ENCODE measurements at places on chromosomes 5 and 9.

GRCh38 chr9:84512493-84512892, 157.0 kb upstream of the NTRK2 start:
- DNase-seq = no peak

DNA sequence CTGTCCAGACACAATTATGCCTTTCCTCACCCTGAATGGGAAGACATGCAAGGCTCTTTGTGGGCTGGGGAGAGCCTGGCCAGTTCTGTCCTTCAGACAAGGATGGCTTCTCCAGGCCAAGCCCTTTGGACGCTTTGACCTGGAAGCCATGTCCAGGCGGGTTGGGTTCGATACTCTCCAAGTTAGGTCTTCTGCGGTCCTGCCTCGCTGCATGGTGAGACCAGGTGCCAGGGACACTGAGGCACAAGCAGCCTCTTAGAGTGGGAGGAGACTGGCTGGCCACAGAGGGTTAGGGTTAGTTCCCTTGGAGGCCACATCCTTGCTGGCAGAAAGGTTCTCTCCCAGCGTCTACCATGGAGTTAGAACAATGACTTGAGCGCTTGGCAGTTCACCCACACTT, 67.6 kb downstream of the SHB start:
- DNase-seq = no peak

DNA sequence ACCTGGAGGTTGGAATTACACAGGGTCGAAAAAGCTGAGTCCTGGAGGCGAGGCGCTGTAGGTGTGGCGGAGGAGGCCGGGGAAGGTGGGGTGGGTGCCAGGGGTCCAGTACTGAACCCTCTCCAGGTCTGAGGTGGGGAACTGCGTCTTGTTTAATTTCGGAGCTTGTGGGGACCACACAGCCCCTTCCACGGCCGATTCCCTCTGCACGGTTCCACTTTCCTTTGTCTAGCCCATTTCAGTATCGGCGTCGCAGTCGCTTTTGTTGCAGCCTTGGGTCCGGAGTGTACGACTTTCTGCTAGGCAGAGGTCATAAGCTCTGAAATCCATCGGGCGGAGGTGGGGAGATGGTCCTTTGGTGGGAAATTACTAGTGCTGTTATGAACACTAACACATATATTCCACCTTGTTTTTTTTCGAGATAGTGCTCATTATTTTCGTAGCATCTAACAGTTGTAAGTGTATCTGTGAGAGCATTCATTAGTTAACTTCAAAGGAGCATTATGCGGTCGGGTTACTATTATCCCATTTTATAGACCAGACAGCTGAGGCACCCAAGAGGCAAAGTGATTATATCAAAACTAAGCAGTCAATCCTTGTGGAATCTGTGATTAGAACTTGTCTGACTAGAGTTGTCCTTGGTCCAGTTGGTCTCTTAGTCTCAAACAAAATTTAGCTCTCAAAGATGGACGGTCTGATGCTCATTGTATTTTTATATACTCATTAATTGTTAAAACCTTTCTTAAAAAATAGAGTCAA, 737 bp downstream of the RNF180 start:
- no peak for DNase-seq

- no peak for DNase-seq
Measured at GRCh38 chr5:124436294-124436693, 310.1 kb downstream of the ZNF608 start.
